ENCODE measurements at places on chromosomes 1 and 21.

DNA sequence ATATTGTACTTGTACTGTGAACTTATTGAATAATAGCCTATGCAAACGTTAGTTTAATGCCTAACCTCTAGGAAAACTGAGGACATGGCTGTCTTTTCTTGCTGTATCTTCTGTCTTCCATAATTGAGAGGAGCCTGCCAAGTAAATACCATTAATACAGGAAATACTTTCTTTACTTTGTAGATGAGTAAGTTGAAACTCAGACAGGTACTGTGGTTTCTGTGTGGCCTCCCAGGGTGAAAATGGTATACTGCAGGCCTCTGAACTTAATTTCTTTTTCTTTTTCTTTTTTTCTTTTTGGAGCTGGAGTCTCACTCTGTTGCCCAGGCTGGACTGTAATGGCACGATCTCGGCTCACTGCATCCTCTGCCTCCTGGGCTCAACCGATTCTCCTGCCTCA is 208.8 kb upstream of the ADGRL4 start:
- DNase-seq, result no peak

GRCh38 chr1:23111600-23112535 is 56.8 kb downstream of the LUZP1 start:
- DNase-seq, result no peak

GRCh38 chr1:185054365-185055060 is 9.2 kb downstream of the RNF2 start:
- DNase-seq, result no peak

DNA sequence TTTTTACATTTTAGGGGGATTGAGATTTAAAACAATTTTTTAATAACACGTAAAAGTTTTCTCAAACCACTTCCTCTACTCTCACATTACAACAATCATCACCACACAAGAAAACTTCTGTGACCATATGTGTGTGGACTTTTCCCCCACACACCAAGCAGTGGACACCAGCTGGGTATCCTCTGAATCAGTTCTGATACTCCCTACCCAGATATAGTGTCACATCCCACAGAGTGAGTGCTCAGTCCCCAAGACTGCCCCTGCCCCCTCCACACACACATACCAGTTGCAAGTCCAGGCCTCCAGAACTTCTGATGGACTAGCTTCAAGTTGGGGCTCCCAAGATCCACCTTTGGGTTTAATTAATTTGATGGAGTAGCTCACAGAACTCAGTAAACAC is 53.3 kb upstream of the QSOX1 start:
- no peak for DNase-seq

DNA sequence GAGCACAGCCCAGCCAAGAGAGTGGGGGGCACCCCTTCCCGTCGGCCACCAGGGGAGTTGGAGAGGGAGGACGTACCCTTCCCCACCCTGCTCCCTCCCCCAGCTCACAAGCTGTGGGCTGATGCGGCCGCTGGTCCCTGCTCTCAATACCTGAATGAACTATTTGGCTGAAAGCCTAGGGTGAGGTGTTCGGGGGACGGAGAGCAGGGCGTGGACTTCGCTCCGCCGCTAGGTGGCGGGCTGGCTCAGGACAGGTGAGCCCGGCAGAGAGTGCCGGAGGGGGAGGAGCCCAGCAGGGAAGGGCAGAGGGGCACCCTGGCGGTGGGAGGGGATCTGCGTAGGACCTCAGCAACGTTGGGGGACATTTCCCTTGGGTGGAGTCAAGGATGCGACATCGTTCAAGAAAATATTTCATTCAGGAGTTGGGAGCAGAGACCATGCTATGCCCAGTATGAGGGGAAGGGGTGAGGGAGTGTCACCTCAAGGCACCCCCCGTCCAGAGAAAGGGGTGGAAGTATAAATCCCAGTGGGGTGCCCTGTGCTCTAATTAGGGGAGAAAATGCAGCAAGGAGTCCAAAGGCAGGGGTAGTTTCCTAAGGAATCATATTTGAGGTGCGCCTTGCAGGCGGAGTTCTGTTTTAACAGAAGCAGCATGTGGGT is 12.0 kb upstream of the RHBG start:
- DNase-seq, result no peak

DNA sequence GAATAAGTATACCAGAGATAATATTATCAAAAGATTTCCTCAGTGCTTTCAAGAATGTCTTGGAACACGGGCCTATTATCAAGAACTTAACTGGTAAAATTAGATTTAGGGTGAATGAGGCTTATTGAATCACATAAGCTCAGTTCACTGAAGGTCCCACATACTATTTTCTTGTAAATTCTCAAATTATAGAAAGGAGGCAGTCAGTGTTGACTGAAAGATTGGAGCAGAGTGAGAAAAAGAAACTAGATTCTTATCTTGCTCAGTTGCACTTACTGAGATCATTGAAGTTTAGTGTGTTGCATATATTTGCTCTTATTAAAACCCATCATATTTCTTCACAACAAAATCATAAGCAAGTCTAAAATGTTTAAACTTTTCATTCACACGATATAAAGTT is 3.9 kb upstream of the RGS1 start:
- DNase-seq, result no peak

GRCh38 chr1:214123061-214123784 is 135.4 kb downstream of the PROX1 start:
- no peak for DNase-seq

GRCh38 chr1:183039985-183040447 is 16.8 kb downstream of the LAMC1 start:
- DNase-seq, result peak; percentile 57

GRCh38 chr1:207071426-207071825 is 17.2 kb upstream of the C4BPB start:
- DNase-seq, result no peak

- no peak for DNase-seq
These were observed 534 bp downstream of the C1orf56 start for GRCh38 chr1:151047925-151048644.

- no peak for DNase-seq
These were observed 146.7 kb downstream of the KCNT2 start for GRCh38 chr1:196461521-196461920.

GRCh38 chr1:160838888-160839287 is 23.8 kb downstream of the CD244 start:
- no peak for DNase-seq

- DNase-seq, result no peak
These were observed 4.9 kb downstream of the RASSF5 start for GRCh38 chr1:206512058-206512850.

GRCh38 chr1:181090641-181091126 is 2.2 kb downstream of the IER5 start:
- no peak for DNase-seq

DNA sequence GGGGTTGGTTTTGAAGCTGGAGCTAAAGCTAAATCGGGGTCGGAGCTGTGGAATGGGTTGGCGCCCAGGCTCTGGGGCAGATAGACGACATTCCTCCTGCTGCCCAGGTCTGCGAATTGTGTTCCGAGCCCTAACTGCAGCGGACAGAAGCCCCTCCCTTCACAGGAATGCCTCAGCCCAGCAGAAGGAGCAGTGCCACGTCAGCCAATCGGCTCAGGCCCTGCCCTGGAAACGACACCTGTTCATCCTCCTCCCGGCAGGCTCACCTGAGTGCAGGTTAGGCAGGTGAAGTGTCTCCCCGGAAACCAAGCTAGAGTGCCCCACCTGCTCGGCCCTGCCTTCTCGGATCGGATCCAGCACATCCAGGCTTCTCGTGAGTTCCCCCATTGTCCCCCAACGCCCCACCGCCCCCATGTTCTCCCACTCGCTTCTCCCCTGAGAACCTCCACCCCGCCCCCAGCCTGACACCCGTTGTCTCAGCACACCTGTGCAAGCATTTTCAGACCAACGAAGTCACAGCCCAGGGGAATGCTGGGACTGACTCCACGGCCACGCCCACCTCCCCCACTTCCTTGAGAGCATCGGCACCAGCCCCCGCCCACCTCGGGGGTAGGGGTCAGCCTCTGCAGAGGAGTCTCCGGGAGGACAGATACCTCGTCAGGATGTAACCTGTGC is 775 bp downstream of the TMEM125 start:
- DNase-seq, result no peak

- no peak for DNase-seq
These were observed 49.8 kb downstream of the COLGALT2 start for GRCh38 chr1:183987593-183988318.

DNA sequence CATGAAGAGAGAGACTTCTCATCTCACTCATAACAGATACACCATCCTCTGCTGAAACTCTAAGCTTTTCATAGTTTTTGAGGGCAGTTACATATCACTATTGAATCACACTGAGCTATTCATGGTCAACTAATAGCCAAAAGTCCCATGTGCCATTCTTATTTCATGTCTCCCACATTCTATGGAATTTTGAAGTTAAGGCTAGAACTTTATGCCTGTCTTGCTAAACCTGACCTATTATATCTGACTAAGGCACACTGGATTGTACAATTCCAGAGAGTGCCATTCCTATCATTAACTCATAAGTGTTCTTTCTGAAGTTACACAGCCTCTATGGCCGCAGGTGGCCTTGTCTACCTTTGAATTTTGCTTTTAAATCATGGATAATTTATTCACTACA is 254.3 kb downstream of the PTPRC start:
- no peak for DNase-seq

DNA sequence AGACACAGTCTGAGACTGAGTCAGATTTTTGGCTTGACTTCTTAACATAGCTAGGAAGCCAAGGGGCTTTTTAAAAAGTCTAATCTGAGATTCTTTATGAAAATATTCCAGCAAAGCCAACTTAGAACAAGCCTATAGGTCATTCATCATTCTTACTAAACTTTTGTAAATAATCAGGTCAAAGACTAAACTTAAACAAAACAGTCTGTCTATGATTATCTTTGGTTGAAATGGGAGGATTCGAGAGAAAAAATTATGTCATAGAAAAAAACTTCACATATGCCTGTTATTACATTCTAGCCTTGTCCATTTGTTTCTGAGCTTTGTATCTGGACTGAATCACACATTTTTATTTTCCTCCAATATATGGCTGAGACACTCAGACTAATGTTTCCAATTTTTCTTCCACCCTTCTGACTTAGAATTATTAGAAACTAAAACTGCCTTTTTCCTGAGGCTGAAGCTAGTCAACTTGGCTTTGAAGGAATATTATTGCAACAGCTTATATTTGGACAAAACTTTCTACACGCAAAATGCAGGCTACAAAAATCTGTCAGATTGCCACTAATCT is 83.3 kb downstream of the ETS2 start:
- DNase-seq, result no peak

DNA sequence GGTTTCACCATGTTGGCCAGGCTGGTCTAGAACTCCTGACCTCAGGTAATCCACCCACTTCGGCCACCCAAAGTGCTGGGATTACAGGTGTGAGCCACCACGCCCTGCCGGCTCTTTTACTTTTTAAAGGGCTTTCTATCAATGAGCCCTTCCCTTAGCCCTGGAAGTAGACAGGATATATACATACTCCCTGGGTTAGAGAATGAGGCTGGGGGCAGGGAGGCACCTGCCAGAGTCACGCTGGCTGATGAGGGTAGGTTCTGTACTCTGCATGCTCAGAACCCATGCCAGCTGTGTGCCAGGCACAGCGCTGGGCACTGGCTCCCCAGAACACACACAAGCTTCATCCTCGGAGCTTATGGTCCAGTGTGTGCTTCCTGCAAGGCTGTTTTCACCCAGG is 113.6 kb upstream of the IPO9 start:
- no peak for DNase-seq

DNA sequence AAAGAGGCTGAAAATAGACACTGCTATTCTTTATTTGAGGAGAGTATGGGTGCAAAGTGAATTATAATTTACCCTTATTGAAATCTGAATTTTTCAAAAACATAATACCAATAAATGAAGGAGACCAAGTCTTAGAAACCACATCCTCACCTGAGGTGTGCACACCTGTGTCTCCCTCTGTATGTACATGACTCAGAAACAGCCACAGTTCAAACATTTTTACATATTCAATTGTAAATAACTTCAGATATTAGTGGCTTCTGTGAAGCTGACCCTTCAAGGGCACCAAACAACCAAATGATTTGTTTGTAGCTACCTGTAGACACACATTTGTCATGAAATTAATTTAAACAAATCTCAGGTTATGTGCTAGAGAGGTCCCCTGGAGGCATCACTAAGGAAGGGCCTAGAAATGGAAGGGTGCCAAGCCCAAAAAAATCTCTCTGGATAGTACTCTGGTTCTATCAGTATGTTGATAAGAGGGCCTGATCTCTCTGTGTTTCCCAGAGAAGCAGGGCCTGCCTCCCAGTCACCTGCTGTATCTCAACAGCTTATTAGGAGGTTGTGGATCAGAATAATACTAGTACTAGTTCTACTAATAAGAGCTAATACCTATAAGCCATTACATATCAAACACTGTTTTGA is 28.1 kb downstream of the ERI3 start:
- no peak for DNase-seq

GRCh38 chr1:22182715-22183114 is 39.8 kb upstream of the WNT4 start:
- no peak for DNase-seq

DNA sequence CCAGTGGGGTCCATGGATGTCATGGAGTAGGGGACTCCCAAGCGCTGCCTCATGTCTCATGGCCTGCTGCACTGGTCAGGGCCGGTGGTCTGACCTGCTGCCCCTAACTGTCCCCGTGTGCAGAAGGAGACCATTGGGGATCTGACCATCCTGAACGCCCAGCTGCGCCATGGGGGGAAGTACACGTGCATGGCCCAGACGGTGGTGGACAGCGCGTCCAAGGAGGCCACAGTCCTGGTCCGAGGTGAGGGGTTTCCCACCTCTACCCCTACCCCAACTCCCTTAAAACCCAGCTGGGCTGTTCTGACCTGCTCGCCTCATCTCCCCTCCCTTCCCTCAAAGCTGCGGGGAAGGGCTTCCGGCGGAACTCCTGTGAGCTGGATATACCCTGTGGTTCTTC is 18.6 kb downstream of the TMEM81 start:
- no peak for DNase-seq

DNA sequence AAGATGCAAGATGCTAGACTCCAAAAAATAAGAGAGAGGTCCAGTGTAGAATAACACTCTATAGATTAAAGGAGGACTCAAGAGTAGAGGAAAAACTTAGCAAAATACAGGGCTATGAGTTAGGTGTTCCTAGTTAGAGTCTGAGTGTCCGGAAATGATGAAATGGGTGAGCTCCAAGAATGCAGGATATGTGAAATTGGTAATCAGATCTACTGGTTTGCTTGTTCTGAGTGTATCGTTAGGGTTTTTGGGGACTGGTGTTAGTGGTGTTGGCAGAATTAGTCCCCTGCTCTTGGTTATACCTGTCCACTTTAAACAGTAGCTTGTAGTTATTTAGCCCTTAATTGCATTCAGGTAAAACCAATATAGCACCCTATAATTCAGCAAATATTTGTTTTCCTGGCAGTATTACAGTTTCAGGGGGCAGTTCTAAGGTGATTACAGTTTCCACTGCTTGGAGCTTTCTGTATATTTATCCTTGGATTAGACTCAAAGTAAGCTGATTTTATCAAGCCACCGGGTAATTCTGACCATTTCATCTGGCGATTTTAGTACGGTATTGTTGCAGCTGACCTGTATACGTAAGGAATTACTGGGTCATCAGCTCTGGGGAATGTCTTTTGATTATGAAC is 332.7 kb downstream of the CHRM3 start:
- peak; percentile 16 for DNase-seq

- DNase-seq, result no peak
These were observed 651.9 kb downstream of the MRPL39 start for GRCh38 chr21:24955275-24955961.
